ENCODE measurements at places on chromosomes 16 and 17. TPM values are rescaled to one million over a fixed set of nuclear protein-coding genes. Genes with fewer than 3 reads are reported as not detected.

GRCh38 chr16:68660359-68660795 is 15.3 kb downstream of the CDH3 start:
- peaks cover 21% of the 10 kb centered on the region for H3K27me3 ChIP-seq
- no peaks in the 10 kb centered on the region for H3K36me3 ChIP-seq
- no peak overlapping the region for H3K4me3 ChIP-seq
- H3K4me1 ChIP-seq: peaks cover 6% of the 10 kb centered on the region
- no peak for DNase-seq

The KRT28 gene
- total RNA-seq: not detected

- peaks cover 64% of the 10 kb centered on the region for H3K27me3 ChIP-seq
- no peak overlapping the region for H3K27ac ChIP-seq
- peaks cover 11% of the 10 kb centered on the region for H3K4me1 ChIP-seq
- H3K4me3 ChIP-seq: no peak overlapping the region
- no peaks in the 10 kb centered on the region for H3K36me3 ChIP-seq
- peak; percentile 67 for DNase-seq
These were observed 5.8 kb upstream of the CBX4 start for GRCh38 chr17:79844869-79845600.

GRCh38 chr17:298791-299450 is 53.7 kb downstream of the RPH3AL start:
- H3K27ac ChIP-seq: no peak overlapping the region
- DNase-seq: no peak
- no peaks in the 10 kb centered on the region for H3K27me3 ChIP-seq
- no peaks in the 10 kb centered on the region for H3K4me1 ChIP-seq
